Ascending aorta (tissue), 2 donors: ENCODE measurements at places on chromosomes 4 and X.

DNA sequence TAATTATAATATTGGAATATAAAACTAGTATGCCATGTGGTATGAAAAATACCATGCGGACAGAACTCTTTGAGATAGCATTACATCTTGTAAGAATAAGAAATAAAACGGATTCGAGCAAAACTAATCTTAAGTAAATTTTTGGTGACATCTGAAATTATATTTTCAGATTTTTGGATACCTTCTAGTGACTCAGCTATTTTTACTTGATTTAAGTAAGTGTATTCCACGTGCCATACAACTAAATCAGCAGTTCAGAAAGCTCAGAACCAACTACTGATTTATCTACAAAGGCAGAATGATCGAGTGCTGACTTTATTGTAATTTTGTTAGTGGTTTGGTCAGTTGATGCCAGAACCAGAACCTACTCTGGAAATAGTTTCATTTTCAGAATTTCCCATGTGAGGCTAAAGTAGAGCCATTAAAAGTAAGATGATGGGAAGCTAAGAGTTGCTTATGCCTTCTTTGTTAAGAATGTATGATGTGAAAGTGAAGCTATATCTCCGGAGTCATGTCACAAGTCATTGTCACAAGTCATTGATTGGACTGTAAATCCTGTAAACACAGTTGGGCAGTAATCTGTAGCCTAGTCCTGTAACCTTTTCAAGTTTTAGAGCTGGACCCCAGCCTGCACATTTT lies 4.0 kb downstream of the ING2 start:
- no peaks in the 10 kb centered on the region for H3K27me3 ChIP-seq
- H3K27ac ChIP-seq = no peak overlapping the region
- H3K36me3 ChIP-seq = peaks cover 12% of the 10 kb centered on the region
- H3K4me3 ChIP-seq = no peak overlapping the region
- DNase-seq = no peak
- no peaks in the 10 kb centered on the region for H3K4me1 ChIP-seq

DNA sequence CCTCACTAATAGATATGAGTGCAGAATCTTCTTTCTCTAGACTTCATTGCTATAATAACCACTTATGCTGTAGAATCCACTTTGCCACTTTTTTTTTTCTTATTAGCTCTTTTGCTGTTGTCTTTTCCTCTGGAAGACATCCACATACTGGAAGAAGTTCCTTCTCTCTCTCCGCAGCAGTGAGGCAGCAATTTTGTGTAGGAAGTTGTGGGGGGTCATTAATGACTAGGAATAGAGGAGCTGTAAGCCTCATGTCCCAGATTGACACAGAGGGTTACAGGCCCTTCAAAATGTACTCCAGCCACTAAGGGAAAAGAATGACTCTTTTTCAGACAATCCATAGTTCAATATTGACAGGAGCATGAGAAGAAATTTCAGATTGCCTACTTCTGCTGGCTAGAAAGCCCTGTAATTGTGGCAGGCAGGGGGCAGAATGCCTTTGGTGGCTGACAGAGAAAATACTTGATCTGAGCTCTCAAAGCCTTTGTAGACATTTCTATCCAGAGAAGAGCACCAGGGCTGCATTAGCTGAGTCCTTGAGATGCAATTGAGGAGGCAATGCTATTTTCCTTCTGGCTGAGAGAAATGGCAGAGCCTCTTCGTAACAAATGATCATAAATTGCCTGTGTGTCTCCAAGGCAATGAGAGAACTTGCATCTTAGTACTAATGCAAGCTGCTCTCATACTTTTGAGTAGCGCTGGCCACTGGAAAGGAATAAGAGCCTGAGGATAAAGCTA lies 856.2 kb downstream of the STIM2 start:
- no peak overlapping the region for H3K4me3 ChIP-seq
- H3K27ac ChIP-seq = no peak overlapping the region
- no peak for DNase-seq

- no peak overlapping the region for H3K4me3 ChIP-seq
- no peaks in the 10 kb centered on the region for H3K36me3 ChIP-seq
- H3K27me3 ChIP-seq = no peaks in the 10 kb centered on the region
- H3K4me1 ChIP-seq = no peaks in the 10 kb centered on the region
These were observed 1489.4 kb downstream of the RAPGEF2 start for GRCh38 chr4:160592258-160592657.

DNA sequence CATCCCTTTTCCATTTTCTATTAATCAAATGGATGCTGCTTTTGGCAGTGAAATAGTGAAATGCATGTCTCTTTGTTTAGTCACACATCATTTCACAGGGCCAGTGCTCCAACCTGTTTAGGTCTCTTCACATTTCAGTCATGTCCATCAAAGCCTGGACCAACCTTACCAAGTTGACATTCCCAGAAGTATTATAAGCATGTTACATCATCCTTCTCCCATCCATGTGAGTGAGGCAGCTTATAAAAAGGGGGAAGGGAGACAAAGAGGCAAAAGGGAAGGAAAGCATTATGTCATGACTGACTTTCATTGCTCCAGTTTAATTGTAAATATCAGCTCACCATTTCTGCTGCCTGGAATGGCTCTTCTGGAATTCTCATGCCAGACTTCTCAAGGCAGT lies 94.4 kb downstream of the NWD2 start:
- no peak overlapping the region for H3K27ac ChIP-seq
- no peaks in the 10 kb centered on the region for H3K27me3 ChIP-seq
- DNase-seq = no peak

- no peak overlapping the region for H3K27ac ChIP-seq
- H3K36me3 ChIP-seq = no peaks in the 10 kb centered on the region
- H3K4me3 ChIP-seq = no peak overlapping the region
- no peaks in the 10 kb centered on the region for H3K27me3 ChIP-seq
- H3K4me1 ChIP-seq = no peaks in the 10 kb centered on the region
These were observed 1778.2 kb upstream of the PCDH10 start for GRCh38 chr4:131370846-131371245.

DNA sequence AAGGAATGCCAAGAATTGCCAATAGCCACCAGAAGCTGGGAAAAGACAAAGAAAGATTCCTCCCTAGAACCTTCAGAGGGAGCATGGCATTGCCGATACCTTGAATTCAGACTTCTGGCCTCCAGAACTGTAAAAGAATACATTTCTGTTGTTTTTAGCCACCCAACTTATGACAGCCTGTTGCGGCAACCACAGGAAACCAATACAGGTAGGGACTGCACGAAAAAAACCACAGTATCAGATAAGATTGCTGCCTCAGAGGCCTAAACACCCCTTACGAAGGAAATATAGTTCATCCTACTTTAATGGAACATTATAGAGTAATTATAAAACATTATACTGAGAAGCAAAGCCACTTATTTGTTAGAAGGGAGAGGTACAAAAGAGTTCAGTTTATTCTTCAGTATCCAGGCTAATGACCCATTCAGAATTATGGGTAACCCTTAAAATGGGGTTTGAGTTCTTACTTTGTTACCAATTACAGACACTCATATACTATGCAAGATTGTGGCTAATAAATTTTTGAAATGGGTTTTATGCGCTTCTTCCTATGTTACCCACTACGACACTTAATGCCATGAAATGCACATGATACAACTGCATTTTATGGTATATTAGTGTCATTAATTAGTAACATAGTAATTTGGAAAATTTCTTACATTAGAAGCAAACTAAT lies 37.4 kb upstream of the SMIM10L2A start:
- H3K27me3 ChIP-seq = no peaks in the 10 kb centered on the region
- no peak for DNase-seq

DNA sequence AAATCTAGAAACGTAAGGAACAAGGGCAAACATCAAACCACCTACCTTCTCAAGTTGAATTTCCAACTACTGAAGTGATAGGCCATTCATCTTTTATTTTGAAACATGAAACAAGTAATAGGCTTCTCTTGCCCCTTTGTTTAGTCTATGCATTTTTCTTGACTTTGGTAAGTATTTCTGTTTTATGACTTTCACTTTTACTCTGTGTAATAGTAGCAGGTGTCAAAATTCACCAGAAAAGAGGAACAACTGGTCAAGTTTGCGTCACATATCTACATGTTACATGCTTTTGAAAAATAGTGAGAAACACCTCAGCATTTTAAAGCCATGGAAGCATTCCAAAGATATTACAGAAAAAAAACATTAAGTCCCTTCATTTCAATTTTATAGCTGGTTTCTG lies 157.1 kb upstream of the FTHL17 start:
- H3K27me3 ChIP-seq = no peaks in the 10 kb centered on the region
- no peaks in the 10 kb centered on the region for H3K4me1 ChIP-seq
- DNase-seq = no peak
- H3K27ac ChIP-seq = peak overlapping the region; percentile 26

DNA sequence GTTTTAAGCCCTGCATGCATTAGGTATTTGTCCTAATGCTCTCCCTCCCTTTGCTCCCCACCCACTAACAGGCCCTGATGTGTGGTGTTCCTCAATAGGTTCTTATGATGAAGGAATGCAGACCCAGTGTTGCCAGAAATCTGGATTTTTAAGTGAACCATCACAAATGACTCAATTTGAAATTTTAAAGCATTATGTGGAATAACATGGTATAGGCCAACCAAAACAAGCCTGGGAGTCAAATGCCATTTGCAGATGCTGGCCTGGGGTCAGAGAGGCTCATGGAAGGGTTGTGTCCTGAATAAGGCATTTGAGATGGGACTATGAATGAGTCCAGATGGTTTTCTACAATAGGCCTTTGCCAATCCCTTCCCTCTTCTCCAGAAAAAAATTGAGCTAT lies 179.6 kb downstream of the SHROOM3 start:
- no peaks in the 10 kb centered on the region for H3K27me3 ChIP-seq
- peak overlapping the region; percentile 78 for H3K27ac ChIP-seq
- DNase-seq = no peak
- H3K36me3 ChIP-seq = no peaks in the 10 kb centered on the region

GRCh38 chr4:78545275-78546246 lies 6.0 kb upstream of the ANXA3 start:
- no peaks in the 10 kb centered on the region for H3K4me1 ChIP-seq
- no peak overlapping the region for H3K4me3 ChIP-seq
- H3K27me3 ChIP-seq = no peaks in the 10 kb centered on the region
- H3K36me3 ChIP-seq = no peaks in the 10 kb centered on the region
